ENCODE measurements at places on chromosomes 5 and 9. TPM values are rescaled to one million over a fixed set of nuclear protein-coding genes. Genes with fewer than 3 reads are reported as not detected.

Gene PCDHGA12
- 10.9 TPM for total RNA-seq

DNA sequence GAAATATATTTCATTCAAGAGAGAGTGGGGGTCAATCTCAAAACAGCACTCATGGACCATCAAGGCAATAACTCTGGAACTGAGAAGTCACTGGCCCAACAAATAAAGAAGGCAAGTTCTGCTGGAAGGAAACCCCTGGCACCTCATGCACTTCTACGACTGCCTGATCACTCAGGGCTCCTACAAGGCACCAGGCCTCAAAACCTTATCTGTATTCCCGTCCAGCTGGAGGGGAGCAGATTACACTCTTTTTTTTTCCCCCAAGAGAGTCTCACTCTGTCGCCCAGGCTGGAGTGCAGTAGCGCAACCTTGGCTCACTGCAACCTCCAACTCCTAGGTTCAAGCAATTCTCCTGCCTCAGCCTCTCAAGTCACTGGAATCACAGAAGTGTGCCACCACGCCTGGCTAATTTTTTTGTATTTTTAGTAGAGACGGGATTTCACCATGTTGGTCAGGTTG is 49.9 kb downstream of the P4HA2 start:
- H3K27me3 ChIP-seq, result no peaks in the 10 kb centered on the region
- DNase-seq, result no peak
- no peaks in the 10 kb centered on the region for H3K36me3 ChIP-seq
- no peak overlapping the region for H3K4me3 ChIP-seq

DNA sequence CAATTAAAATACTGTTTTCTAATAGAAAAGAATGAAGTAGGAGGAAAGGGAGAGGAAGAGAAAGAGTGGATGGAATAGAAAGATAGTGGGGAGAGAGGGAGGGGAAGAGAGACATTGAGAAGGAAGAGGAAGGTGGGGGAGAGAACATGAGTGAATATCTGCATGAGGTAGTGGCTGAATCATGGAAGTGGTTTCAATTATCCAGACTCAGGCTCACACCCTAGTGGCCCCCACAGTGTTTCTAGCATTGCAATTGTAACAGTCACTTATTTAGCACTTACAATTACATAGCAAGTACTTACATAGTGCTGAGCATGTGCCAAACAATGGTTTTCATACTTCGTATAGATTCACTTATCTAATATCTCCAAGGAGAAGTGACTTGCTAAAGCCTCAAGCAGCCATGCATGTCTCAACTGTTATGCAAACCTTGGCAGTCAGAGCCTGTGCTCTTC is 72.7 kb downstream of the CAST start:
- H3K27ac ChIP-seq, result peak overlapping the region; percentile 69
- peak overlapping the region; percentile 34 for H3K4me3 ChIP-seq
- peaks cover 54% of the 10 kb centered on the region for H3K36me3 ChIP-seq
- peak; percentile 87 for DNase-seq
- no peaks in the 10 kb centered on the region for H3K27me3 ChIP-seq

- no peaks in the 10 kb centered on the region for H3K36me3 ChIP-seq
- H3K4me3 ChIP-seq, result no peak overlapping the region
- H3K27me3 ChIP-seq, result no peaks in the 10 kb centered on the region
- peak; percentile 2 for DNase-seq
- no peak overlapping the region for H3K27ac ChIP-seq
- H3K4me1 ChIP-seq, result peaks cover 21% of the 10 kb centered on the region
Observed at GRCh38 chr9:3136686-3137346, 292.9 kb upstream of the PUM3 start.

Gene EXOC3
- 39.9 TPM for total RNA-seq

- H3K27me3 ChIP-seq, result no peaks in the 10 kb centered on the region
- H3K4me3 ChIP-seq, result peak overlapping the region; percentile 33
- peak overlapping the region; percentile 83 for H3K27ac ChIP-seq
- peaks cover 55% of the 10 kb centered on the region for H3K4me1 ChIP-seq
- H3K36me3 ChIP-seq, result no peaks in the 10 kb centered on the region
Observed at GRCh38 chr9:129995409-129996160, 47.4 kb downstream of the FNBP1 start.

DNA sequence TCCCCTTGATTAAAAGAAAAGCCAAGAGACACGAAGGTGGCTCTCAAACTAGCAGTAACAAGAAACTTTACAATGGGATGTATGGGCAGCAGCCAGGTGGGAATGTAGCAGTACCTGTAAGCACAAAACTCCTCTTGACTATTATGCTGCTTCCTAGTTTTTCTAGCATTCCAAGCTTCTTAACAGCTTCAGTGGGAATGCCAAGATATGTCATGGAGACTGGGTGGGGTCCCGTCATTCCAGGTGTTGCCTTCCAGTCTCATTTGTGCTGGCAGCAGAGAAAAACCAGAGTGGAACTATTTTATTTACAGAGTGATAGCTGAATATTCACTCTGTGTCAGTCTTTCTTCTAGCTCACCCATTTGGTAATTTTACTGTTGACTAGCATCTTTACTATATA is 236.6 kb downstream of the ARL15 start:
- no peak overlapping the region for H3K4me3 ChIP-seq
- 0 out of 2 replicates have a peak, but pooled peaks cover 6% of the 10 kb centered on the region for H3K4me1 ChIP-seq
- DNase-seq, result no peak
- H3K36me3 ChIP-seq, result no peaks in the 10 kb centered on the region
- H3K27me3 ChIP-seq, result no peaks in the 10 kb centered on the region

- no peak for DNase-seq
- no peaks in the 10 kb centered on the region for H3K4me1 ChIP-seq
- H3K4me3 ChIP-seq, result no peak overlapping the region
- H3K36me3 ChIP-seq, result no peaks in the 10 kb centered on the region
- H3K27ac ChIP-seq, result no peak overlapping the region
Observed at GRCh38 chr5:179192891-179193470, 132.8 kb downstream of the ZNF354C start.

DNA sequence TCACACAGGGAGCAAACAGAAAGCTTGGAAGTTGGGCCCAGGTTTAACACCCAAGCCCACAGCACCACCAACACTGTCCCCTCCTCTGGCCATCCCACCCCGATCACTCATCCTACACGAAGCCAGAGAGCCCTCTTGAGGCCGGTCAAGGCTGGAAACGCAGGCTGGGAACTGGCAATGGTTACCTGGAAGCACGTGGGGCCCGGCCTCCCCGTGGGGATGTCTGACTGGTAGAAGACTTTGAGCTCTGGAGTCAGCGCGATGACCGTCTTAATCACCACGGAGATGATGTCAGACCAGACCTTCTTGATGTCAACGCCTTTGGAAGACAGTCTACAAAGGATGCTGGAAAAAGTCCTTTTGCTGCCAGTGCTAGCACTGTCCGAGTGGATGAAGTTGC is 104.1 kb downstream of the TTLL11 start:
- H3K27me3 ChIP-seq, result no peaks in the 10 kb centered on the region
- peaks cover 22% of the 10 kb centered on the region for H3K4me1 ChIP-seq
- no peak overlapping the region for H3K27ac ChIP-seq
- no peaks in the 10 kb centered on the region for H3K36me3 ChIP-seq
- no peak overlapping the region for H3K4me3 ChIP-seq

Gene BNIP1
- total RNA-seq, result 7.3 TPM

Gene RUFY1
- total RNA-seq, result 41.9 TPM

Gene PRDM9
- not detected for total RNA-seq

GRCh38 chr9:127186806-127187205 is 64.4 kb upstream of the ANGPTL2 start:
- DNase-seq, result no peak
- no peaks in the 10 kb centered on the region for H3K36me3 ChIP-seq
- peak overlapping the region; percentile 26 for H3K4me3 ChIP-seq
- H3K4me1 ChIP-seq, result peaks cover 40% of the 10 kb centered on the region
- peak overlapping the region; percentile 99 for H3K27ac ChIP-seq

DNA sequence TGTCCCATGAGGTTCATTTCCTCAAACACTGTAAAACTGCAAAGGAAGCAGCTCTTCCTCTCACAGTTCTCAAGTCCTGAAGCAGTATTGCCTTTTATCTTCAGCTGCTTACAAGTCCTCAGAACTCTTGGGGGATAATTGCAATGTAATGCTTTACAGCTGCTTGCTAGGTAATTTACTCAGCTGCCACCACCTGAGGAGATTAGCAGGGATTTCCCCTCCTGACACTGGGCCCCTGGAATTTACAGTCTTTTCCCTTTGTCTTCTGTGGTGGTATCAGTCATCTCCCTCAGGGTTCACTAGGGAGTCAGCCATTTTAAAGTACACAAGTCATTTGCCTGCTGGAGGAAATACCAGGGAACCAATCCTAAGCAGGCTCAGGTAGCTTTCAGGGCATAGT is 754.3 kb upstream of the GRAMD2B start:
- no peak overlapping the region for H3K4me3 ChIP-seq
- no peak overlapping the region for H3K27ac ChIP-seq
- DNase-seq, result no peak
- no peaks in the 10 kb centered on the region for H3K36me3 ChIP-seq
- no peaks in the 10 kb centered on the region for H3K4me1 ChIP-seq
- peaks cover 7% of the 10 kb centered on the region for H3K27me3 ChIP-seq

Gene BRD3OS
- total RNA-seq, result 36.3 TPM

DNA sequence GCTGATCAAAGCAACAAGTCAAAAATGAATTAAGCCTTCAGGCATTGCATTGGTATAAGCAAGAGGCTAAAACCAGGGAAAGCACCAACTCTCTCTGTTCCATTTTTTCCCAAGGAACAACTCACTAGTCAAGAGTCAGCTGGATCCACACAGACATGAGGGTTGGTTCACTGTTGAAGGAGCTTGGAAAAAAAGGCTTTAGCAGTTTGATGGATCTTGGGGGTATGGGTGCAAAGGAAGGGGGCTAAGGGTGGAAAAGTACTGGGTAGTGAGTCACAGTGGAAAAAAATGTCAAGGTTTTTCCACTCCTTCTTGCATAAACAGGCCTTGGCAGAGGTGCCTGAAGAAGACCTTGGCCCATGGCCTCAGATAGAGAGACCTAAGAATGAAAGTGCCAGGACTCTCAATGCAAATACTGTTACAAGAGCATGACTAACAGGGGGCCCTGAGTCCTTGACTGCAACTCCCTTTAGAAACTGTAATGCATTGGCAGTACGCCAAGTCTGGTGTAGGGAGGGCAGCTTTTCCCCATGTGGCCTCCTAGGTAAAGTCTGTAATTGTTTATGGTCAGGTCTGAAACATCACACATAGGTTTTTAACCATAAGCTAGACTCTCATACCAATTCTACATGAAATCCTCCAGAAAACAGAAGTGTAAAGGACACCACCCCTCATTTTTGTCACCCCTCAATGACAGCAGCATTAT is 23.7 kb downstream of the ACTL7A start:
- DNase-seq, result peak; percentile 76
- H3K4me1 ChIP-seq, result 0 out of 2 replicates have a peak, but pooled peaks cover 8% of the 10 kb centered on the region
- H3K27ac ChIP-seq, result no peak overlapping the region
- peaks cover 13% of the 10 kb centered on the region for H3K36me3 ChIP-seq
- no peaks in the 10 kb centered on the region for H3K27me3 ChIP-seq
- no peak overlapping the region for H3K4me3 ChIP-seq

DNA sequence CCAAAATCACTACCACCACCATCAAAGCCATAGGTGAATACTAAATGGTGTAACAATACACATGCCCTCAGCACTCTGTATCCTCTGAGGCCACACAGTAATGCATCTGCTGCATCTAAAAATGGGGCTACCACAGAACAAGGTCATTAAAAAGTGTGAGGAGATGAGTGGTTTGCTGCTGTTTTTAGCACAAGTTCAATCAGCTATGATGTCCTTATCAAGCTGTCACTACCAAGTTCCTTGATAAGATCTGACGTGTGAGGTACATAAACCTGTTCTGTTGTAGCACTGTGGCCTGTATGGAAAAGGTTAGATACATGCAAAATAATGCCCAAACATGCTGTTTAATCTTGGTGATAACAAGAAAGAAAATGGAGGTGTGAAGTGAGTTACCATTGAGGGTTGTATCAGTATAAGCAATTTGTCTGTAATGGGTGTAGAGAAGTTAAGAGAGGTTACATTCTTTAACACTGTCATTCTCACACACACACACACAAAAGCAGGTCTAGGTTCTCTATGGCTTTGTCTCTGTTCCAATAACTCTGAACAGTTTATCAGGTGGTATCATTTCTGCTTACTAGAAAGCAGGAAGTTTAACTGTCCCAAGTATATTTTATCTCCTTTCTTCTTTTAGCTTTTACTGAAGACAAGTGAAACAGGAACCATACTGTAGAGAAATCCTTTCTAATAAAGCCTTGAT is 252.9 kb downstream of the CWC27 start:
- DNase-seq, result no peak
- H3K27ac ChIP-seq, result peak overlapping the region; percentile 41
- no peak overlapping the region for H3K4me3 ChIP-seq
- H3K27me3 ChIP-seq, result no peaks in the 10 kb centered on the region
- peaks cover 35% of the 10 kb centered on the region for H3K4me1 ChIP-seq

DNA sequence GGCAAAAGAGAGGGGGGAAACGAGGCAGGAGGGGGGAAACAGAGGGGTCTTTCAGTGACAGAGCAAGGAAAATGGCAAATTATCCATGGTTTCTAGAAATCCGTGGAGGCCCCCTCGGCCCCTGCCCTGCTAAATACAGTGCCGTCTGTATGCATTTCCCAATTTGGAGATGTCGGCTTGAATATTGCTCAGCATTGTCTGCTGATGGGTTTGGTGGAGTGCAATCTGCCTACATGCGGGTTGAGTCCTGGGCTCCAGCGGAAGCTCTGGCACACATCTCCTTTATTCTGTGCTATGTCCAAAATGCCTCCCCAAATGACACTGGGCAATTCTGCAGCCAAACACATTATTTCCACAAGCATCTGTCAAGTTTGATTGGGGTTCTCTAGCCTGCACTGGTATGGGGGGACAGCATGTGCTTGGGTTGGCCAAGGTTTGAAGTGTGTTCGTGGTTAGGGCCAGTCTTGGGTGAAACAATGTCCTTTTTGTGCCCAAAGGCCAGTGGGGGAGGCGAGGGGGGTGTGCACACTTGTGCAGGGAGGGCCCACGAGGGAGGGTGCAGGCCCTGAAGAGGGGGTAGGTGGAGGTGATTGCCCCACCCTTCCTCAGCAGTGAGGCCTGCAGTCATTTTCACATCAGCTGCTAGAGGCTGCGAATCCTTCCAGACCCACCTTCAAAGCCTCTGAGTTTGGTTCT is 6.2 kb upstream of the NEUROG1 start:
- no peak overlapping the region for H3K4me3 ChIP-seq
- no peaks in the 10 kb centered on the region for H3K36me3 ChIP-seq
- no peak for DNase-seq
- peaks cover 88% of the 10 kb centered on the region for H3K27me3 ChIP-seq
- H3K4me1 ChIP-seq, result no peaks in the 10 kb centered on the region
- H3K27ac ChIP-seq, result no peak overlapping the region

Gene GGTA1
- not detected for total RNA-seq

GRCh38 chr5:36651761-36652685 is 45.6 kb downstream of the SLC1A3 start:
- no peaks in the 10 kb centered on the region for H3K27me3 ChIP-seq
- H3K4me1 ChIP-seq, result peaks cover 9% of the 10 kb centered on the region
- no peaks in the 10 kb centered on the region for H3K36me3 ChIP-seq
- no peak overlapping the region for H3K4me3 ChIP-seq
- no peak overlapping the region for H3K27ac ChIP-seq
- peak; percentile 25 for DNase-seq

Gene IFNB1
- not detected for total RNA-seq

Gene CCNI2
- not detected for total RNA-seq
